ENCODE measurements at places on chromosomes 1 and 21. TPM values are rescaled to one million over a fixed set of nuclear protein-coding genes. Genes with fewer than 3 reads are reported as not detected.

PGLYRP3 gene
- total RNA-seq = not detected

DNA sequence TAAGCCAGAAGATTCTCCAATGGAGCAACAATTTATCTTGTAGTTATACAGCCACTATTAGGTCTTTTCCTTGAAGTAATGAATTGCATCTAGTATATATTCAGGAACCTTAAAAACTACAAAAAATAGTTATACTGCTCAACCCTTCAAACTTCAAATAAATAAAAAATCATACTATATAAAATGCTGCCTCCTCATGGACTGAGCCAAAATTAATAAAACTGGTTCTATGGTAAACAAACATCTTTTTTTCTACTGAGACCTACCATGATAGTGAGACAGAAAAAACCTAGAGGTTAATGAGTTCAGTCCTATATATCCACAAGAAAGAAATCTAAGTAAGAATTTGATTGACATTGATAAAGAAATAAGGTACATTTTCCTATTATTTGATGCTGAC lies 67.7 kb downstream of the GPATCH2 start:
- DNase-seq = no peak

MAGOH gene
- 75.7 TPM for total RNA-seq

DNA sequence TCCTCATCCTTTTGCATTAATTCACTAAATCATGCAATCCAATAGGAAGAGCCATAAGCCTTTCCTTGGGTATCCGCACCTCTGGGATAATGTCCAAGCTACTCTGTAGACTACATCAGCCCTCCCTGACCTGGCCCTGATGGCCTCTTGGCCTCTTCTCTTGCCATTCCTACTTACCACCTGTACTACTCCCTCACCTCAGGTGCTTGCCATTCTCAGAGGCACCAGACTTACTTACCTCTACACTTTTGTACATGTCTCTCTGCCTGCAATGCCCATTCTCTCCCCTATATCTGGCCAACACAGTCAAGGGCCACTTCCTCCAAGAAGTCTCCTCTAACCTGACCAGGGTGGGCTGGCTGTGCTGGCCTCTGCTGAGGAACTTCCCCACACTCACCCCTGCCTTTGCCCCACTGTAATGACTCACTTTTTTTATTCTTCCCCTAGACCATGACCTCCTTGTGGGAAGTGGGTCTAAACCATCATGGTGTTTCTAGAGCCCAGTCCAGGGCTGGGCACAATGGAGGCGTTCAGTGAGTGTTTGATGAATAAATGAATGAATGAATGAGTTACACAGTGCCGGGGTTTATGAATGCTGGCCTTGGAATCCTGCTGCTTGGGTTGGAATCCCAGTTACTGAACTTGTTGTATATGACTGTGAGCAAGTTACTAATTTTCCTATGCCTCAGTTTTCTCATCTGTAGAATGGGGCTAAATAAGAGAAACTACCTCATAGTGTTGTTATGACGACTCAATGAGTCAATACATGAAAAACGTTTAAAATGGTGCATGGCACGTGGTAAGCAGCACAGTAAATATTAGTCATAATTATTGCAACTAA lies 179.8 kb downstream of the FOXD2 start:
- DNase-seq = no peak

DNA sequence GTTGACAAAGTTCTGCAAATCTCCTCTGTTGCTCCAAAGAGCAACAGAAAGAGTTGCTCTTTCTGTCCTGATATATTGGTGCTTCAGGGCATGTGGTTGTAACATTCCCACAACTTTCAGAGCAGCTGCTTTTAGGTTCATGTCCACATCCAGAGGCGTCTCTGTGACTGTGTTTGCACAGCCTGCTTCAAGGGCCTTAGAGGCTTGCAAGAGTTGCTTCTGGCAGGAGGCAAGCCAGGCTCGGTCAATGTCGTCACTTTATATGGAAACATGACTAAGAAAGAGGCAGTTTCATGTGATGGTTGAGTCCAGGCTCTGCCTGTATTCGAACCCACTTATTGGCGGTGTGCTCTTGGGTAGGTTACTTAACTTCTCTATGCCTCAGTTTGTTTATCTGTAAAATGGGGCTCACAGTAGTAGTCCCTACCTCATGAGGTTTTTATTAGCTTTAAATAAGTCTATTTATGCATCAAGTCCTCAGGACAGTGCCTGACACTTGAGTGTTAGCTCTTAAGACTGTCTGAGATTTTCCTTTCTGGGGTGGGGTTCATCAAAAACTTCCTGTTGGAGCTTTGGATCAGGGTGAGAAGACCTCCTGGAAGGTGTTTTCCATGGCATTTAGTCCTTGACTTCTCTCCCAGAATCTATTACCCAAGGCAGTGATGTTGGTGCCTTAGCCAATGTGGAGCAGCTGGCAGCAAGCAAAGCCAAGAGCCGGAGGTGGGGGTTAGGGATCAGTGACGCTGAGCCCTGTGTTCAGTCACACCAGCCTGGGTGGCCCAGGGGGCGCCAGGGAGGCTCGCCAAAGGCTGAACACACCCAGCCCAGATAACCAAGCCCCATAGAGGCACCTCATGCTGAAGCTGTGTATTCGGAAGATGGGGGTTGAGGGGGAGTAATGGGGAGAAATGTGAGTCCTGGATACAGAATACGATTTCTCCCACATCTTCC lies 18.9 kb downstream of the LHX4 start:
- no peak for DNase-seq

CLCA1 gene
- not detected for total RNA-seq

FGR gene
- not detected for total RNA-seq

- no peak for DNase-seq
Observed at GRCh38 chr1:14421977-14422609, 176.4 kb upstream of the KAZN start.

- no peak for DNase-seq
Observed at GRCh38 chr21:31011412-31011811, 26.9 kb downstream of the KRTAP19-8 start.

DNA sequence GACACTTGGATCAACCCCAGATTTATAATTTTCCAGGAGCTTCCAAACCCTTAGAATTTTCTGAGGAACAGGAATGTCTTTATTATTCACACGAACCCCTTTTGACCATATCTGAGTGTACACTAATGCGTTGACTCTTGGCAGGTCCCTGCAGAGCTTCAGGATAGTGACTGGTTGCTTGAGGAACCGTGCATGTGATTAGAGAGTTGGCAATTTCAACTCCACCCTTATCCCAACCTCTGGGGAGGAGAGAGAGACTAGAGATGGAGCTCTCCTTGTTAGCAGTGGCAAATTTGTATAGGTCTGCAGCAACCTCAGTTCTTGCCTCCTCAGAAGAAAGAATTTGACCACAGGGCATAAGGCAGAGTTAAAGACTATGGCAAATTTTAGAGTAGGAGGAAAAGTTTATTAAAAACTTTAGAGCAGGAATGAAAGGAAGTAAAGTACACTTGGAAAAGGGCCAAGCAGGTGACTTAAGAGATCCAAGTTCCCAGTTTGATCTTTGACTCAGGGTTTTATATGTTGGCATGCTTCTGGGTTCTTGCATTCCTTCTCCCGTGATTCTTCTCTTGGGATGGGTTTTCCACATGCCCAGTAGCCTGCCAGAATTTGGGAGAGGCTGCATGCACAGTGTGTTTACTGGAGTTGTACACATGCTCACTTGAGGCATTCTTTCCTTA lies 93.8 kb upstream of the ETV3 start:
- DNase-seq = no peak

RNU1-1 gene
- total RNA-seq = 3,235 TPM

SLC22A15 gene
- total RNA-seq = 1.8 TPM

DNA sequence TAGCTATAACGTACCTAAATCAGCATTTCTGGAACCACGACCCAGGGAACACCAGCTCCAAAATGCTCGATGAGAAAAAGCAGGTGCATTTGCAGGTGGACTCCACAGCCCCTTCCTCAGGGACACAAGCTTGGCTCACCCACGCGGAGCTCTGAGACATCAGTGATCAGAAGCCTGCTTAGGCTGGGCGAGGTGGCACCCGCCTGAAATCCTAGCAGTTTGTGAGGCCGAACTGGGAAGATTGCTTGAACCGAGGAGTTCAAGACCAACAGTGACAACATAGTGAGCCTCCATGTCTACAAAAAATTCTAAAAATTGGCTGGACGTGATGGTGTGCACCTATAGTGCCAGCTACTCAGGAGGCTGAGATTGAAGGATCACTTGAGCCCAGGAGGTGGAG lies 2.5 kb upstream of the TSPEAR start:
- DNase-seq = no peak

DNA sequence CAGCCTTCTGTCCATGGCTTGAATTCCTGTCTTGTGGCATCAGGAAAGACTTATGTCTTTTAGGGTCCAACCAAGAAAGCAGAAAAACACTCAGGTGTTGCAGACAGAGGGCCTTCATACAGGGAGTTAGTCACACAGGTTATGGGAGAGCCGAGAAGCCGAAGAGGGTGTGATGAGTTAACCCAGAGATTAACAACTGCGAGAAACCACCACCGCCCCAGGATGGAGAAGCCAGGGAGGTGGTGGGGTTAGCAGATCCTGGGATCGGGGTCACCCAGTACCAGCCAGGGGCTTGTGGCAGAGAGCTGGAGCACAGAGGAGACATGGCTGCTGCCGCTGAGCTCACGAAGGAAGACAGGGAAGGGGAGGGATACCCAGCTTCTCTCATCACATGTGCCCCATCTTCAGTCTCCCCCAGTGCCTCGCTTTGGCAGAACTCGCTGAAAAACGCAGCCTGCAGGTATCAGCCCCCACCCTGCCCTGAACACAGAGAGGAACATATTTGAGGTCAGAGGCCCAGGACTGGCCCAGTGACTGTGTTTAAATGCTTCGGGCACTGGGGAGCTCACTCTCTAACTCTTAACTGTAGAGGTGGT lies 58.7 kb downstream of the RUNX3 start:
- no peak for DNase-seq

C1orf226 gene
- 11.3 TPM for total RNA-seq

ZNF672 gene
- total RNA-seq = 24.7 TPM

ELF3 gene
- total RNA-seq = 318 TPM

SPRR2G gene
- not detected for total RNA-seq

KCNJ15 gene
- total RNA-seq = not detected

- DNase-seq = no peak
Observed at GRCh38 chr1:99691175-99691574, 45.3 kb downstream of the PALMD start.

GRCh38 chr1:57012315-57012714 lies 46.5 kb upstream of the C8B start:
- no peak for DNase-seq

EXTL1 gene
- 0.13 TPM for total RNA-seq

U2AF1 gene
- total RNA-seq = 33.5 TPM

TNFRSF18 gene
- 14.1 TPM for total RNA-seq

DNA sequence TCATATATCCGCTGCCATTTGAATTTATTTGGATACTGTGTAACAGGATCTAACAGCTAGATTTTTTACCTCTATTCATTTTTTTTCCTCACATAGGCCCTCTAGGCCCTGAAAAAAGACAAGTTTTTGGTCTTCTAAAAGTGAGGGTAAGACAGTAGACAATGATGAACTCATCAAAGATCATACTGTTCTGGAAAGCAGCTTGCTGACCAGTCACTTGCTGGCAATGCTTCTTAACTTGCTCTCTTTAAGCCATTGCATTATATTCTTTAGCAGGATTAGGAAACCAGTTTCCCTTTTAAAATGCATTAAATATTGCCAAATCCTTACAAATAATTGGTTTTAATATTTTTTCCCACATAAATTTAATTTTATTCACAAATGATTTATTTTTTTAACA lies 65.5 kb downstream of the SYT14 start:
- DNase-seq = no peak

GRCh38 chr1:87392248-87393192 lies 63.8 kb downstream of the LMO4 start:
- peak; percentile 91 for DNase-seq

NCMAP gene
- 0.50 TPM for total RNA-seq

- DNase-seq = no peak
Observed at GRCh38 chr21:37451446-37451845, 84.9 kb downstream of the DYRK1A start.

SAMSN1 gene
- total RNA-seq = not detected

FCER1A gene
- not detected for total RNA-seq

- DNase-seq = no peak
Observed at GRCh38 chr21:33292724-33293123, 26.6 kb downstream of the IL10RB start.

DNA sequence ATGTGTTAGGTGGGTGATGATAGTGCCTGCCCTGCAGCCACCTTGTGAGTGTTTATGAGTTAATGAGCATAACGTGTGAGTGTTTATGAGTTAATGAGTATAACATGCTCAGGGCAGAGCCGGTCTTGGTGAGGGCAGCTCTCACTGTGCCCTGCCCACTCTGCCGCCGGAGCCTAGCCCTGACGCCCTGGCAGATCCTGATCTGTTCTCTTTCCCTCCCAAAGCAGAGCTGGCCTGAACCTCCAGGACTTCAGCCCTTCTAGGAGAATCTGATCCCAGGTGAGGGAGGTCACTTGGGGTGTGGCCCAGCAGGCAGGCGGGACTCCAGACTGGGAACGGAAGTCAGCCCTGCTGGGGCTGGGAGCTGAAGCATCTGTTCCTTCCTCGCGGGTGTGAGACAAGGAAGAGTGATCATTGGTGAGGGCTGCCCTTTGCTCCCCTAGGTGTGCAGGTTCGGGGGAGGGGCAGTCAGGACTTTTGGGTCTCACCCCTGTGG lies 5.7 kb downstream of the FBLIM1 start:
- DNase-seq = peak; percentile 58

DNA sequence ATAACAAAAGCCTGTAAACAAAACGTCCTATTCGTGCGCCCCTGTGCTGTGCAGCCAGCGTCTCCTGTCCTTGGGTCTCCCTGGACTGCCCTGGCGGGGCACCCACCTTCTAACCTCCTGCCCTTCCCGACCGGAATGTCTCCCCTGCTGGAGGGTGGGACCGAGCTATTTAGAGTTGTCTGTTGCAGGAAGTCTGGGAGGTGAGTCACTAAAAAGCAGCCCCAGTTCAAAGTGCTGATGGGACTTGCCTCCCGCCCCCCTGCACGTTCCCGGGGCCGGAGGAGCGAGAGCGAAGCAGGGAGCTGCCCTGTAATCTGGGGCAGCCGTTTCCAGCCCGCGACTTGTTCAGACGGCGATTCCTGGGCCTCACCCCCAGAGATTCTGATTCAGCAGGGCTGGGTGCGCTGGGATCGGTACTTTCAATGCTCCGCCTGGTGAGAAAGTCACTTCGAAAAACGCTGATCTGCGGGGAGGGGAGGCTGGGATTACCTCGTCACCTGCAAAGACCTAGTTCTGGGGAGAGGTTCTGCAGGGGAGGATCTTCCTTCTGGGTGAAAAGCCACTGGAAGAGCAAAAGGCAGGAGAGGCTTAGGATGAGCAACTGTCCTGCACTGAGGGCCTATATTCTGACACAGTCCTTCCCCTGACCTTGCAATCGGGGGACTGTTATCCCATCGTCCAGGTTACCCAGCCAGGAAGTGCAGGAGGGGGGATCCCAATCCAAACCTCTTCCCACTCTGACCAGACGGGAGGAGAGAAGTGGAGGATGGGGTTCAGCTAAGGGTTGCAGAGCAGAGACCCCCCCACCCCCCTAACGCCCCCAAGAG lies 1.2 kb upstream of the DHRS3 start:
- peak; percentile 79 for DNase-seq

PUM1 gene
- total RNA-seq = 117 TPM

- DNase-seq = no peak
Observed at GRCh38 chr1:3094863-3095780, 26.1 kb downstream of the PRDM16 start.

CCDC27 gene
- not detected for total RNA-seq

GRCh38 chr1:183313063-183313462 lies 105.1 kb downstream of the NMNAT2 start:
- no peak for DNase-seq

Measured in PC-9 (cell line).